ENCODE measurements at places on chromosomes 7 and 10. TPM values are rescaled to one million over a fixed set of nuclear protein-coding genes. Genes with fewer than 3 reads are reported as not detected.

GRCh38 chr7:112056409-112056808 is 149.8 kb downstream of the DOCK4 start:
- no peak for DNase-seq

DNA sequence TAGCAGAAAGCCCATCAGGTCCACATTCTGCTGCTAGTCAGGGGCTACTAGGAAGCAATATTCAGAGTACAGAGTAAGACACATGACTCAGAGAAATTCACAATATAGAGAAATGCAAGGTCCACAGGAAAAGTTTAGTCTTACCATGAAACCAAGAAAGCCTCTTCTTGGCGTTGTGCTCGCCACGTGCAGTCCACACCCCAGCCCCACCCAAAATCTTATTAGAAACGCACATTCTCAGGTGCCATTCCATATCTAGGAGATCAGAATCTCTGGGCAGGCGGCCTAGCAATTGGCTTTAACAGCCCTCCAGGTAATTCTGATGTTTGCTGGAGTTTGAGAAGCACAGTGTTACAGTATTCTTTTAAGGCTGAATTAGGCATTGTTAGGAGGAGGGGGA is 15.8 kb upstream of the SAR1A start:
- DNase-seq, result no peak

DNA sequence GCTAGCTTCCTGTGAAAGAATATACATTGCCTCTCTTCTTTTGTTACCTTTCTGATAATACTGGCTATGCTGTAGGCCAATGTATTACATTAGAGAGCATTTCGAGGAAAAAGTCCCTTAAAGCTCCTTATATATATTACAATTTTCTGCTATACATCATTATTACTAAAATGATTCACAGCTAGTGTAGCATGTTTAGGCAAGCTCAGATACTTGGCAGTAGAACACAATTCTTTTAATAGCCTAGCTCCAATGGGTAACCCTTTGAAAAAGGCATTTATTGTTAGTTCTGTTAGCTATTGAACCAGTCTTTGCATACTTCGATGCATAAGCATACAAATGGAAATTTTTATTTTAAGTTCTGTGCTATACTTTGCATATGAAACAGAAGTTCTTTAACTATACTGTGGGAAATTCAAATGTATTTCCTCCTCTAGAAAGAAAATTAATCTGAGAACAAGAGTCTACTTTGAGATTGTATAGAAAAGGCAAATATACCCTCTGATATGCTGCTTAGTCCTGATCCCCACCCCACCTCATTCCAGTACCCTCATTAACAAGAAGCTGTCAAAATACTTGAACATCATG is 55.6 kb upstream of the SKAP2 start:
- DNase-seq, result no peak

GRCh38 chr10:17056781-17057428 is 72.7 kb downstream of the CUBN start:
- no peak for DNase-seq

DNA sequence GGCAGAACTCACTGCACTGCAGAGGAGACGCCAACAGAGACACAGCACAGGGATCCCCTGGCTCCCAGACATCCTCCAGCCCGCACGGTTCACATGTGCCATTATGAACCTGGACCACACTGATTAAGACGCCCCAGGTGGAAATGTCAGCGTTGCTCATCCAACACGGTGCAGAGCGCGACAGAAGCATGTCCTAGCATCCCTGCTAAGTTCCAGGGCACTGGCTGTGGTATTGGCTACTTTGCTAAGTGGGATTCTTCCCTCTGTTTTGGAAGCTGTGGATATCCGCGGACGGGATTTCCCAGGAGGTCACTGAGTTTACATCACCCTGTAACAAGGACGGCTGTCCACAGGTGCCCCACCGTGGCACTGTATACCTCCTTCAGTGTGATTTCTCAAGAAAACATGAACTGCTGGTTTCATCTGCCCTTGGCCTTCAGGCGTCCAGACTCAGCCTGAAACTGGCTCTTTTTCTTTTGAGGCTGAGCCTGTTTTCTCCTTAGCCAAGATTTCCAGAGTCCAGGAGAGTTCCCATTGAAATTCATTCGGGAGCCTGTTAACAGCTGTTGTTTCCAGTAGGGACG is 324.0 kb downstream of the WDR37 start:
- no peak for DNase-seq

- DNase-seq, result no peak
Measured at GRCh38 chr7:151461096-151461941, 21.4 kb upstream of the CRYGN start.

- DNase-seq, result no peak
Measured at GRCh38 chr10:35460852-35461460, 124.6 kb downstream of the CCNY start.

- no peak for DNase-seq
Measured at GRCh38 chr10:99782447-99783286, at the start of gene ABCC2. TSS of gene ABCC2 (plus strand) at chr10:99782640. CDS start at chr10:99782845, 205 bp downstream.

DNA sequence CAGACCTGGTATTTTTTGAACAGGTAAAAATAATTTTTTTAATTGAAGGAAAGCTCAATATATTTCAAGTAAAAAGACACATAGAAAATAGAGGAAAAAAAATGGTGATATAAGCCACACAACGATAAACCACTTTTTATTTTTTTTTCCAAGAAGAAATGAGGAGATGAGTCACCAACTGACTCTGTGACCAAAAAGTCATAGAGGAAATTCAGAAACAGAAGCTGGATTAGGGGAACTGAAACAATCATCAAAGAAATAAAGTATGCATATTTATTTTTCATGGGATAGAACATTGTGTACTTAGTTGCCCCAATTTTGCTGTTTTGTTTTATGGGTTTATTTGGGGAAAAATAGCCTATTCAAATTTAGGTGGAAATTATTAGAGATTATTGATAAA is 176.8 kb upstream of the AGR3 start:
- no peak for DNase-seq

Gene HTR7
- polyA plus RNA-seq, result 0.68 TPM

Gene LRRD1
- polyA plus RNA-seq, result 0.11 TPM

Gene CYP2C19
- polyA plus RNA-seq, result not detected

Gene DNAJB12
- 33.5 TPM for polyA plus RNA-seq

Gene CDHR3
- 5.3 TPM for polyA plus RNA-seq

Gene UPK3BL2
- polyA plus RNA-seq, result 5.1 TPM

All from left renal cortex interstitium (tissue), 4 donors.